A673 (cell line): ENCODE measurements at places on chromosomes 2 and 18. TPM values are rescaled to one million over a fixed set of nuclear protein-coding genes. Genes with fewer than 3 reads are reported as not detected.

DNA sequence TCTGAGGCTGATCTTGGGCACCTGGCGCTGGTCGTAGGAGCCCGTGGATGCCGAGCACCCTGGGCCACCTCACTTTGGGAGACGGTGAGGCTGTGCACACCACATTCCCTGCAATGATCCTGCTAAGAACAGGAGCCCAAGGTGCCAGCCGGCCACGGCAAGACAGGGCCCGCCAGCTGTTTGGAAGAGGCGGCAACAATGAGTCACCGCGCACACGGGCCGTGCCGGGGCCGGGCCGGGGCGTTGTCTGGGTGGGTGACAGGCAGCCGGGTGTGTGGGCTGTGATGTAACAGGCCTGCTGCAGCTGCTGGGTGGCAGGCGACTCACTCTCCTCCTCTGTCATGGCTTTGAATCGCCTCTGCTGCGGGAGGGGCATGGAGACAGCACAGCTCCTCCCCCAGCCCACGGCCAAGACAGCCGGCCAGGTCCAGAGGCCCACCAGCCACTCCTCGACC is 49.7 kb upstream of the ODC1 start:
- H3K4me1 ChIP-seq, result peaks cover 3% of the 10 kb centered on the region
- H3K27ac ChIP-seq, result no peak overlapping the region
- DNase-seq, result peak; percentile 86
- H3K27me3 ChIP-seq, result no peaks in the 10 kb centered on the region

GRCh38 chr2:221309892-221310583 is 262.1 kb downstream of the EPHA4 start:
- peaks cover 41% of the 10 kb centered on the region for H3K4me1 ChIP-seq
- H3K27me3 ChIP-seq, result no peaks in the 10 kb centered on the region
- no peaks in the 10 kb centered on the region for H3K36me3 ChIP-seq

DNA sequence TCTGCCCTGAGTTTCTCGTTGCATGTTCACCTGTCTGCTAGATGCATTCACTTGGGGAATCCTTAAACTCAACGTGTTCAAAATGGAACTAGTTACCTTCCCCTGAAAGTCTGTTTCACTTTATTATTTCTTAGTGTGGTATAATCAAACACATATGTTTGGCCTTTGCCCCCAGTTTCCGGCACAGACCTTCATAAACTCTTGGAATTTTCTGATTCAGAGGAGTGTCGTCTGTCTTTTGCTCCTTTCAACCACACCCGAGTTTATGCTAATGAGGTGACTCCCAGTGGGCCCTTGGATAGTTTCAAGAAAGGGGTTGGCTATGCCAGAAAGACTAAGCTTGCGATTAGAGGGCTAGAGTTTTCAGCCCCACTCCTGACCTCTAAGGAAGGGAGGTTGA is 198.9 kb downstream of the CDCA7 start:
- H3K27ac ChIP-seq, result no peak overlapping the region
- peaks cover 20% of the 10 kb centered on the region for H3K27me3 ChIP-seq
- H3K4me1 ChIP-seq, result peaks cover 8% of the 10 kb centered on the region
- DNase-seq, result peak; percentile 61
- H3K36me3 ChIP-seq, result no peaks in the 10 kb centered on the region

GRCh38 chr2:127347734-127348392 is 39.9 kb downstream of the MAP3K2 start:
- H3K4me1 ChIP-seq, result peaks cover 9% of the 10 kb centered on the region
- no peak for DNase-seq
- H3K36me3 ChIP-seq, result no peaks in the 10 kb centered on the region
- H3K27me3 ChIP-seq, result no peaks in the 10 kb centered on the region
- H3K4me3 ChIP-seq, result no peak overlapping the region
- no peak overlapping the region for H3K27ac ChIP-seq

- no peaks in the 10 kb centered on the region for H3K27me3 ChIP-seq
- H3K4me1 ChIP-seq, result no peaks in the 10 kb centered on the region
Observed at GRCh38 chr2:145635706-145636427, 1115.9 kb upstream of the ZEB2 start.

DNA sequence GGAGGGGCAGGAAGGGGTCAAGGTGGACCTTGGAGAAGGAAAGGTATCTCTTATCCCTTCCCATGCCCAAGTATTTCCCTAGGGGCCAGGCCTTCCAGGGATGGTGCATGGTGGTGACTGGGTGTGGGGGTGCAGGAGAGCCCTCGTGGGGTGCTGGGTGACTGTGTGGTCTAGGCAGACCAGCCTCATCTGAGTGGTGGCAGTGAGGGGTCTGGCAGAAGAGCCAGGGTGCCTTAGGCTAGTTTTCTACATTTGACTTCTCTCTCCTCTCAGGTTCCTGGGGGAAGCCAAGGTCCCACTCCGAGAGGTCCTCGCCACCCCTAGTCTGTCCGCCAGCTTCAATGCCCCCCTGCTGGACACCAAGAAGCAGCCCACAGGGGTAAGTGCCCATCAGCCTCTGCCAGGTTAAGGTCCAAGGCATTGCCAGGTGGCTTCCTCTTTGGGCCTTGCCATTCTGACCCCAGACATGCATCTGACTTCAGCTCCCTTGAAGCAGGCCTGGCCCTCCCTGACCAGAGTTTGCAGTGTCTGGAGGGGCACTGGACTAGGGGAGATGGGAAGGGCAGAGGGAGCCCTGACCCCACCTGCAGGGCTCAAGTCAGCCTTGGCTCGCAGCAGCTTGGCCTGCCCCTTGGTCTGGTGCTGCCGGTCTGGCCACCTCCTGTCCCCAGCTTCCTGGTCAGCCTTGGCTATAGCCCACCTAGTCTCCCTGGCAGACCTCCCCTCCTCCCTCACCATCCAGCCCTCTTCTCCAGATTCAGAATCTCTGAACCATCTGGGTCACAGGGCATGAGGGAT is 49.8 kb downstream of the DYSF start:
- H3K27me3 ChIP-seq, result no peaks in the 10 kb centered on the region
- no peak overlapping the region for H3K27ac ChIP-seq
- H3K4me3 ChIP-seq, result no peak overlapping the region
- DNase-seq, result no peak
- H3K4me1 ChIP-seq, result no peaks in the 10 kb centered on the region
- no peaks in the 10 kb centered on the region for H3K36me3 ChIP-seq

- no peaks in the 10 kb centered on the region for H3K27me3 ChIP-seq
- H3K4me3 ChIP-seq, result no peak overlapping the region
- no peak overlapping the region for H3K27ac ChIP-seq
- no peak for DNase-seq
- no peaks in the 10 kb centered on the region for H3K4me1 ChIP-seq
Observed at GRCh38 chr2:109727929-109728447, 66.1 kb upstream of the RGPD5 start.

DNA sequence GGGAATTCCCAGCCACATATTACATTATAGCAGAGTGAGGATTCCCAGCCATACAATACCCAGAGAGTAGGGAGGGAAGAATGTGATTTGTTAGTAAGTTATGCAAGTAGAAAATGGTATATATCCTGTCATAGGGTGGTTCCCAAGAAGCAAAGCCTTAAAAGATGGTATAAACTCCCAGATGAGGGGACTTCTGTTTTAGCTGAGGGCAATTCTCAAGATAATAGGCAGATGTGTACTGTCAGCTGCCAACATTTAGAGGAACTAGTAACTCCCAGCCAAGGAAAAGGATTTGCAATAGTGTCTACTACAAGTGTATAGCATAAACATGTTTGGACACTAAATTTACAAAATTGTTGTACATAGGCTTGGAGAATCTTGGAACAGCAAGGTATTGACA is 86.5 kb downstream of the XDH start:
- H3K36me3 ChIP-seq, result no peaks in the 10 kb centered on the region
- no peaks in the 10 kb centered on the region for H3K27me3 ChIP-seq
- DNase-seq, result no peak

- H3K4me3 ChIP-seq, result no peak overlapping the region
- DNase-seq, result no peak
- no peaks in the 10 kb centered on the region for H3K27me3 ChIP-seq
- peaks cover 33% of the 10 kb centered on the region for H3K36me3 ChIP-seq
- H3K4me1 ChIP-seq, result no peaks in the 10 kb centered on the region
Observed at GRCh38 chr2:9867881-9868280, 24.6 kb downstream of the TAF1B start.

GRCh38 chr2:46328291-46328690 is 31.1 kb downstream of the EPAS1 start:
- no peak overlapping the region for H3K4me3 ChIP-seq
- no peak for DNase-seq
- no peak overlapping the region for H3K27ac ChIP-seq
- no peaks in the 10 kb centered on the region for H3K4me1 ChIP-seq
- no peaks in the 10 kb centered on the region for H3K36me3 ChIP-seq

DNA sequence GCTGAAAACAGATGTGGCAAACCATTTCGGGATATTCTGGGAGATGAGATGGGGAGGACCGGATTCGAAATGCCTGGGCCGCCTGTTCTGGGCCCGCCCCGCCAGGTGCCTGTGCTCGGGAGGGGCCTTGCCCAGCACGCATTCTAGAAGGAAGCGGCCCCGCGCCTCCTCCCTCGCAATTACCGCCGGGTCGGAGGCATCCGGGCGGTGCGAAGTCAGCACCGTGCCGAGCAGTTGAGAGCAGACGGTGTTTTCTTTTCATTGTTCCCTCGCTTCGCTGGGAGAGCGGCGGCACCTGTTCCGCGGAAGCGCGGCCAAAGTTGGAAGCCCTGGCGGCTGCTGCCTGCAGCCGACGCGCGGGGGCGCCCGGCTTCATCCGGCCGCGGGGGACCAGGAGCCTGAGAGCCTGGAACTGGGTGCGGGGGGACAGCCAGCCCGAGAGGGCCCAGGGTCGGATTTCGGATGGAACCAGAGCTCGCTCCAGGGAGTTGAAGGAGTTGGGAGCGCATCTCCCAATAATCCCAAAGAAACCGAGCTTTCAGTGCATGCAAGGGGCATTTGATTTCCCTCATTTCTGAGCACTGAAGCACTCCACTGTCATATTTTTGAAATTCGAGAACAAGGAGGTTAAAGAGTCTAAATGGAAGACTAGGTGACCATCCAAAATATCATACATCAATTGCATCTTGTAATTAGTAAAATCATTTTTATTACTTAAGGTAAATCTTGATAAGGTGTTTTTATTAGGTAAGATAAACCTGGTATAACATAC is 241.8 kb upstream of the RAB12 start:
- H3K4me3 ChIP-seq, result no peak overlapping the region
- H3K36me3 ChIP-seq, result no peaks in the 10 kb centered on the region
- peak; percentile 7 for DNase-seq
- H3K27me3 ChIP-seq, result peaks cover 82% of the 10 kb centered on the region

GRCh38 chr2:134372141-134372540 is 118.3 kb downstream of the MGAT5 start:
- no peaks in the 10 kb centered on the region for H3K36me3 ChIP-seq
- H3K27me3 ChIP-seq, result no peaks in the 10 kb centered on the region
- no peak for DNase-seq
- no peak overlapping the region for H3K4me3 ChIP-seq

DNA sequence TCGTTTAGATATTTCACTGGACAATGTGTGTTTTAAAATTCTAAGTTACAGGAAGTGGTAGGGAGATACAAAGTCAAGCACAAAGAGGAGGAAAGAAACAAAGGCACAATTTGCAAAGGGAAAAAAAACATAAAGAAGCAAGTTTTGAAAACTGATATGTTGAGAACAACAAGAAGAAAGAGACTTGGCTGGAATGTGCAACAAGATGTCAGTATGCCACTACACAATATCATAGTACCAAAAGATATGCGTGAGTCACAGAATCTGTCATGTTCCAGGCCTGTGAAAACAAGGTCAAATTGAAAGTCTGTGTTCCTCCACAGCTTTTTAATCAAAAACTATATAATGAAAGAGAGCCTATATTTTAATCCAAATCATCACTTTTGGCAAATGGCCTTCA is 12.0 kb downstream of the EXOC6B start:
- no peak overlapping the region for H3K4me3 ChIP-seq
- no peak for DNase-seq
- H3K27me3 ChIP-seq, result no peaks in the 10 kb centered on the region
- no peaks in the 10 kb centered on the region for H3K36me3 ChIP-seq

- no peaks in the 10 kb centered on the region for H3K27me3 ChIP-seq
- DNase-seq, result no peak
- H3K27ac ChIP-seq, result no peak overlapping the region
- no peaks in the 10 kb centered on the region for H3K36me3 ChIP-seq
- no peak overlapping the region for H3K4me3 ChIP-seq
Observed at GRCh38 chr2:239201531-239201876, 199.3 kb downstream of the HDAC4 start.

The SCN2A gene
- 0.73 and 0.79 TPM in 2 replicates for total RNA-seq

The CRYGC gene
- total RNA-seq, result not detected in 2 replicates

The BOLL gene
- not detected in 2 replicates for total RNA-seq

The ACTR1B gene
- total RNA-seq, result 36.3 and 41.7 TPM in 2 replicates

The HOXD12 gene
- 0.58 and 0.72 TPM in 2 replicates for total RNA-seq

The PHLPP1 gene
- total RNA-seq, result 13.7 and 17.5 TPM in 2 replicates

The CFC1 gene
- total RNA-seq, result not detected in 2 replicates

The GALNT13 gene
- not detected in 2 replicates for total RNA-seq
